ENCODE measurements at places on chromosomes 7 and 10.

- DNase-seq, result no peak
Measured at GRCh38 chr7:66145400-66146104, 30.9 kb downstream of the CRCP start.

GRCh38 chr10:121886997-121887622 is 40.7 kb downstream of the ATE1 start:
- DNase-seq, result no peak

- no peak for DNase-seq
Measured at GRCh38 chr10:96863922-96864543, 31.9 kb downstream of the LCOR start.

DNA sequence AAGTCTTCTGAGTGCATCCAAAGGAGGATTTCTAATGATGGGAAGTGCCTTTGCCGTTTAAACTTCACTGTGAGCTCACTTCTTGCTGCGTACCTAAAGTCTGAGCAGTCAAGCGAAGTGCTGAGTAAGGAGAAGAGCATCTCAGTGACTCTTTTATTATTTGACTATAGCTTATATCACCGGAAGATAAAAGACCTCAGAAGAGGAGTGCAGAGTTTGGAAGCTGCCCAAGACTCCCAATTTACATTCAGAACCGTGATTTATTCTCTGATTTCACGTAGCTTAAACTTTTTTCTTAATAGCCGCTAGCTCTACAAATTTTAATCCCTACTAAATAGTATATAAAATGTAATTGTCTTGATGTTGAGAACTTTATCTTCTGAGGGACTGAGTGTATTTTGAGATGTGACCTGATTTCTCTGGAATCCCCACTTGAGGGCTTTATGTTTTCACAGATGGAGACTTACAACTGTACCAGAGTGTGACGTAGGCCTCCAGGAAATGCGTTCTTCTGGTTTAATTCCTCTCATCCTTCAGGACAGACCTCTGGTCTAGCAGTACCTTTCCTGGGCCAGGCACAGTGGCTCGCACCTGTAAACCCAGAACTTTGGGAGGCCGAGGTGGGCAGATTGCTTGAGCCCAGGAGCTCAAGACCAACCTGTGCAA is 51.1 kb downstream of the CAMK1D start:
- no peak for DNase-seq

- no peak for DNase-seq
Measured at GRCh38 chr7:137804836-137805235, 41.9 kb downstream of the DGKI start.

DNA sequence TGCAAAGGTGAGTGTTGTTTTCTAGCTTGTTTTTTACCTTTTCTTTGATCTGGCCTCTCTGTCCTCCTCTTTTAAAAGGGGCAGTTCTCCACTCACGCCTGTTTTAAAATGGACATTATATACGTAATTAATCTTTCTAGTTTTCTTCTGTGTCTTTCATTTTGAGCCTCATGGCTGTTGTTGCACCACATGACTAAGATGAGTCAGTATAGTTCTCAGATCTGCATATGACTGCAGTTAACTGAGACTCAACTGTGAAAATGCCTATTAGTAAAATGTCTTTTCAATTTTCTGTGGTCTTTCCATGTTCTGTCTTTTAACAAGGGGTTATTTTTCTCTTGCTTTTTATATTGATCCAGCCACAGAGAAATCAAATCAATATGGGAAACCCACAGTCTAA is 296.1 kb downstream of the CDK14 start:
- no peak for DNase-seq

DNA sequence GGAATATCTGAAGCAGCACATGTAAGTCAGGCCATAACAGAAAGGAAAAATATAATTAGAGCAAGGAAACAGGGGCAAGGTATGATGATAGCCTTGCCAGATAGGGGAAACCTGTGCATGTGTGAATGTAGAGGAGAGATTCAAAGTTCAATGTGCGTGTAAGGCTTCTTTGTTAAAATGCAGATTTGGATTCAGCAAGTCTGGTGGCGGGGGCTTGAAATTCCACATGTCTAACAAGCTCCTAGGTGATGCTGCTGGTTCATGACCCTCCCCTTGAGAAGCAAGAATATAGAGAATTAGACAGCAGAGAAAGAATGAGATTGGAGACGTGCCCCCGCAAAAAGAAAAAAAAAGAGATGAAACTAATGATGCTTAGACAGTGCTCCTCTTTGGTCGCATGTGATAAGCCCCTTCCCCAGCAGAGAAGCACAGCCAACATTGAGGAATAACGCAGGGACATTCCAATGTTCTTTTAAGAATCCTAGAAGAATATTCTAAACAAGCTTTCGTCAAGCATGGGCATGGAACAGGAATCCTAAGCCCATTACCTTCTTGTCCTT is 21.1 kb upstream of the MACC1 start:
- DNase-seq, result no peak

GRCh38 chr10:24904824-24905223 is 47.6 kb downstream of the PRTFDC1 start:
- no peak for DNase-seq

GRCh38 chr7:143257501-143257900 is 5.7 kb upstream of the GSTK1 start:
- no peak for DNase-seq

DNA sequence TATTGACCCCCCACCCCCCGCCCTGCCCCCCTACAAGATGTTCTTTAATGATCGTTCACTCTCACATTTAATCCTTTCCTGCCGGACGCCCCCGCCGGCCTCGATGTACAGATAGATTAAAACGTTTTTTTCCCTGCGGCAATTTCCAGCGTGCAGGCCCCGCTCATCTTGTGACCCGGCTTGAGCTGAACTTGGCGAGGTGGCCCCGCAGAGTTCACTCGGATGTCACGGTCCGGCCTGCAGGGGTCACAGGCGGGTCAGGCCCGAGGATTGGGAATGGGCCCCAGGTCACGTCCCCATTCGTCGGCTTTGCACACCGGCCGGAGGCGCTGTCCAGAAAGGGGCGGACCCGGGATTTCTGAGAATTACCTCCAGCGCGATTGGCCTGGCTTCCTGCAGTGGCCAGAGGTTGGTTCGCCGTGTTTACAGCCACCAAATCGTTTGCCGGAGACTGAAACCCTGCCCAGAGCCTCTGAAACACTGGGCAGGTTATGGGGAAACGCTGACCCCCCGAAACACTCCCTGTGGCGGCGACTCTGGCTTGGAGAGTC is 1.9 kb upstream of the CYP26A1 start:
- peak; percentile 17 for DNase-seq

DNA sequence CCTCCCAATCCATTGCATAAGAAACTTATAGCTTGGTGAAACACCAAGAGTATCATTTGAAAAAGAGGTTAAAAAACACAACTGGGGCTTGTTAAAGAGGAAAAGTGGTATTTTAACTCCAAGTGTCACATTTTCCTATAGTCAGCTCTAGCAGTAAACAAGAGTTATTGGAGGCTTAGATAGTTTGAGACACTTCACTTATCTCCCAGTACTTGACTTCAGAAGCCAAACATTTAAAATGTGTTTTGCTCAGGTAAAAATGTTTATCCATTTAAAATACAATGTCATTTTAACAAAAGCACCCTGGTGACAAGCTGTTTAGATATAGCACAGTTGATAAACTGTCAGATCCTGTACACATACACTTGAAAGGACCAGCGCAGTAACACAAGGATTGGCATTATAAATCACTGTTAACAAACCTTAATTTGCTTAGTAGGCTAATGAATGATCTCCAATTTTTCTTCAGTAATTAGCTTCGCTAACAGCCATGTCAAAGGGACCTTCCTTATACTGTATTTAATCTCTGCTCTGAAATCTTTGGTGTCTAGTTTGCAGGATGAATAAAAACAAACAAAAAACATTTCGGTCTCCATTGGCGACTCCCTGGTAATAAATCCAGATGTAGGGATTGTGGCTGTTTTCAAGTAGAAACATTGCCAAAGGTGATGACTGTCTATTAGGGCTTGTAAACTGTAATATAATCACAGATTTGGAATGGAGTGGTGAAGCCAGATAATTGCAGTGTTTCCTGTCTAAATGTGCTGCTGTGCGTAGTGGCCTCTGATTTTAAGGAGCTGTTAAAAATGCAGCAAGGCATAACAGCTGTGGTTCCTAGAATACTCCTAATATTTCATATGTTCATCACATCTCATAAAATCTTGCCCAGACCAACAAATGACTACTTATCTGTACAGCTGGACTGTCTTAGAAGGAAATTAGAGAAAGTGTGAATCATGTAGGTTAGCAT is 545.1 kb downstream of the AUTS2 start:
- DNase-seq, result no peak

DNA sequence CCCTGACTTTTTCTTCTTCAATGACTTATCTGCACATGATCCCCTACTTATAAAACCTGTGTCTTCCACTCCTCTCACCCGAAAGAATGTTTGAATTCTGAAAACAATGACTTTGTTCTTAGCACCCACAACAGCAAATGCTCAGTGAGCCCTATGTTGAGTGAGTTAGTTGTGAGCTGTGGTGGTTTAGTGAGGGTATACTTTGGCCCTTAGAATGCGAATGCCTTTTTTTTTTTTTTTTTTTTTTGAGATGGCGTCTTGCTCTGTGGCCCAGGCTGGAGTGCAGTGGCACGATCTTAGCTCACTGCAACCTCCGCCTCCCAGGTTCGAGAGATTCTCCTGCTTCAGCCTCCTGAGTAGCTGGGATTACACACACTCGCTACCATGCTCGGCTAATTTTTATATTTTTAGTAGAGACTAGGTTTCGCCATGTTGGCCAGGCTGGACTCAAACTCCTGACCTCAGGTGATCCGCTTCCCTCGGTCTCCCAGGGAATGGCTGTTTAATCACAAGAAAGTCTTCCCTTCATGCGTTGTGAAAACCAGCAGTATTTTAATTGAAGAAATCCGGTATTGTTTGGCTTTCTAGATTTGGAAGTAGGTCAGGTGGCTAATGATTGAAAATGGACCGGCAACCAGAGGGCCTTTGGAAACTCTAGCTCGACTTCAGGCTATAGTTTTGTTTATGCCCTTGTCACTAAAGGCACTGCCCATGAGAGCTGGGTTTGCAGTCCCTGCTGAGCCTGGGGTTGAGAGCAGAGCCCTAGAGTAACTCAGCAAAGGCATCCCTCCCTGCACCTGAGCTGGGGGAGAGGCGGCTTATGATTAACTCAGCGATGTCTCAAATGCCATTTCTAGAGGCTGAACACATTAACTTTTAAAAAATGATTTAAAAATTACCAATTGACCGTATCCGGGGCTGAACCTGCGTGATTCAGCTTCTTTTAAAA is 41.3 kb downstream of the CUX1 start:
- no peak for DNase-seq

GRCh38 chr7:4071370-4072058 is 610.6 kb upstream of the FOXK1 start:
- DNase-seq, result no peak

GRCh38 chr7:22110227-22110839 is 164.6 kb upstream of the CDCA7L start:
- DNase-seq, result no peak

DNA sequence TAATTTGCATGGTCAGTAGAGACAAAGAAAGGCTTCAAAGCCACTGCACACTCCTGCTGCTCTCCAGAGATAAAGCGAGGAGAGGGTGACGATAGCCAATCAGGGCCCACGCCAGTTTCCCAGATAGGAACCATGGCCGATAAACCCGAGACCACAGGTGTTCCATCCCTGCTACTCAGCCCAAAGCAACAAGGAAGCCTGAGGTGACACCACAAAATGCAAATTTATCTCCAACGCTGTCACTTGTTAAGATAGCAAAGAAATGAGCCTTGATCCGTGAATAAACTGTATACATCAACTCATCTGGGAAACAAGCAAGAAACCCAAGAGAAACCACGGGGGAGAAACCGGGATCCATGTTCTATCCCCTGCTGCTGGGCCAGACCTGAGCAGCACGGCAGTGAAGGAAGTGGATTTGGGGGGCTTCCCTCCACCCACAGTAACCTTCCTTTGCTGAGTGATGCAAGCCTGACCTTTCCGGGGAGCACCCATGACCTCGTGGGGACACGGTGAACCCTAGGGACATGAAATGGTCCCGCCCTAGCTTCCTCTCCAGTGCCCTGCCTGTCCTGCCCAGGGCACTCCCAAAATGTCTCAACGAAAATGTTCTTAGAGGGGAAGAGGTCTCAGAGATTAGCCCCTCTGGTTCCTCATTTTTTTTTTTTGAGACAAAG is 164.6 kb downstream of the PTPRN2 start:
- no peak for DNase-seq

DNA sequence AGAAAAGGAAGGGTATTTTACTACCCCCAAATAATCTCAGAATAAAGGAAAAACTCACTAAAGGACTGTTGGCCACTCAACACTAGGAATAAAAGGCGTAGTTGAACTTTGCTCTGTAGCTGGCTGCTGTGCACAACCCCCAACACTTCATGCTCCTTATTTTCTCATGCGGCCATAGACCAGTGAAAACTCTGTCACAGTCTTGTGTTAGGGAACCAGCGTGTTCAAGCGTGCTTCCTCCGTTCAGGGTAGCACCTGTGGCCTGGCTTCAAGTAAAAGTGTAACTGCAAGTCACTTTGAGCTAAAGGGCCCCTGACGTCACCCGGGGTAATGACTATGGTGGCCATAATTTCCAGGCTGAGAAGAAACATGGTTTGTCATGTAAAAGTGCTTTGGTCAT is 27.0 kb downstream of the BLNK start:
- no peak for DNase-seq

- DNase-seq, result no peak
Measured at GRCh38 chr7:23275912-23276311, 23.2 kb upstream of the MALSU1 start.

DNA sequence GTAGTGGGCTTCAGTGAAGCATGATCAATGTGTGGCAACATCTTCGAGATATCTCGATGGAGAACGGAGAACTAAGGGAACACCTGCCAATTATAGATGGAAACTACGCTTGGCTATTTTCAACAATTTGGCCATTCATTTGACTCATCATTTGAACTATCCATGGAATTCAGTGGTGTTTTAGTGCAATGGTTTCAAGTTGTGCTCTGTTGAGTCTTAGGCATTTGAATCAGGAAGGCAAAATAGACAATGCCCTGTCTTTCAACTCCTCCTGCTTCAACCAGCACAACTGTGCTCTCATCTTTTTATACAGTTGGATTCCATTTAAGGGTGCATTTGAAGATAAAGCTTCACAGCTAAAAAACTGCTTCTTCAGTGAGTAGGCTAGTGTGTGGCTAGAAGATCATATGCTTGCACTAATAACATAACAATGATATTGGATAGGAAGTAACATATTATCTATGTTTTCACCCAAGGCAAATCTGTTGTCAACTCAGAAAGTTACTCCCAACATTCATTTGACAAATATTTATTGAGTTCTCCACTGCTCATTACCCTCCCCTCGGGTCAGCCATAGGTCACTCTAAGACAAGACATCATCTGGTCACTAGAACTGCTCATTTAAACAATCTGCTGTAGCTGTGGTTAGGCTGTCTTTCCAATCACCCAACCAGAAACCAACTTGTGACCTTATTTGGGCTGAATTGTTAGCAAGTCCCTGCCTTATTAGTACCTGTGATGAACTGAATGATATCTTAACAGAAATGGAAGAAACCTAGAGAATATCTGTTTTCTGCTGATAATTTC is 314.1 kb upstream of the SP4 start:
- no peak for DNase-seq

- no peak for DNase-seq
Measured at GRCh38 chr10:16944402-16944801, 127.2 kb upstream of the RSU1 start.
